ENCODE measurements at places on chromosomes 2 and 18. TPM values are rescaled to one million over a fixed set of nuclear protein-coding genes. Genes with fewer than 3 reads are reported as not detected.
A peak's percentile ranks its signal among the peaks of the same experiment; 100 is the strongest.

Gene MARCO
- not detected for total RNA-seq

Gene NRP2
- total RNA-seq, result 90.3 TPM

Gene CD207
- total RNA-seq, result not detected

Gene C1GALT1C1L
- total RNA-seq, result not detected

Gene SLC4A3
- total RNA-seq, result 10.0 TPM

DNA sequence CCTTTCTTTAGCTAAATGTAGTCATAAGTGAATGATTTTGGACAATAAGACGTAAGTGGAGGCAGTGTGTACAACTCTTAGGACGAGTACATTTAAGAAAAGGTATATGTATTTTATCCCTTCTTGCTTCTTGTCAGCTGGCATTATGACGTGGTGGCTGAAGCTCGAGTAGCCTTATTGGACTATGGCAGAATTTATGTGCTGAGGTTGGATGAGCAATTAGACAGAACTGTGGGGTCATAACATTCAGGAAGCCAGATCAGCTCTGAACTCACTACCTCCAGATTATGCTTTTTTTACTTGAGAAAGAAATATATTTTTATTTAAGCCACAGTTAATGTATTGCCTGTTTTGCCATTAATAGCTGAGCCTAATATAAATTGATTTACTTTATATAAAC, 661.5 kb downstream of the ERBB4 start:
- no peak overlapping the region for H3K27ac ChIP-seq
- H3K4me1 ChIP-seq, result no peaks in the 10 kb centered on the region
- no peaks in the 10 kb centered on the region for H3K36me3 ChIP-seq
- no peak overlapping the region for H3K4me3 ChIP-seq
- no peaks in the 10 kb centered on the region for H3K27me3 ChIP-seq

DNA sequence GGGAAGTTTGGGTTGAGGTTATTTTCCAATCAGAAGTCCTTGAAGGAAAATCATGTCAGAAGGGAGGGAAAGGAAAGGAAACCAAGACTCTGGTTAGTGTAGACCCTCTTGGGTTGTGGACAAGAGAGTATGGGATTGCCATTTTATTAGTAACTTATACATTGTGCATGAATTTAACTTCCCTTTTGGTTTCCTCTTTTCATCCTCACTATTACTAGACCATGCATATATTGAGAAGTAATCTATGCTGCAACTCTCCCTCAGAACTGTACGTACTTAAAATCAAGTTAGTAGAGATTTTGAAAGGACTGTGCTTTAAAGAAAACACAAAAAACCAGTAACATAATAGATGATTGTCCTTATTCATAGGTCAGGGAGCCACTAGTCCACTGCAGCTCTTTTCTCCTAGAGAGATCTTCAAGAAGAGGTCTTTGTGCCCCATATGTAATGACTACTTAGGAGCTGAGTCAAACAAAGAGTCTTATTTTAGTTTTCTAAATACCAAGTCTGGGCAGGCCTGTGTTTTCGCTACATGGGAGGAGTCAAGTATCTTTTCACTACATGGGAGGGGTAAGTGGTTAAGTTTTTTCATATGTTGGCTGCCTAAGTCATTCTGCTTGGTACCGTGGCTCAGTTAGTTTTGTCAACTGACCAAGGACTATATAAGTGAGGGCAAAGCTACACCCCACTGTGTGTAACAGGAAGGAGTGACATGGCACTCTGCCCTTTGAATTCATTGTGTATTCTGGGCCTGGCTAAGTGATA, 25.2 kb upstream of the FAM117B start:
- H3K27ac ChIP-seq, result peak overlapping the region; percentile 1
- peaks cover 18% of the 10 kb centered on the region for H3K4me1 ChIP-seq
- H3K4me3 ChIP-seq, result peak overlapping the region; percentile 24
- no peak for DNase-seq
- no peaks in the 10 kb centered on the region for H3K27me3 ChIP-seq

- no peak overlapping the region for H3K4me3 ChIP-seq
- no peak overlapping the region for H3K27ac ChIP-seq
- peaks cover 14% of the 10 kb centered on the region for H3K36me3 ChIP-seq
Observed at GRCh38 chr18:12479536-12479935, 71.8 kb downstream of the PRELID3A start.

- H3K4me1 ChIP-seq, result no peaks in the 10 kb centered on the region
- peaks cover 7% of the 10 kb centered on the region for H3K27me3 ChIP-seq
- H3K4me3 ChIP-seq, result peak overlapping the region; percentile 11
- DNase-seq, result no peak
- H3K36me3 ChIP-seq, result no peaks in the 10 kb centered on the region
- H3K27ac ChIP-seq, result no peak overlapping the region
Observed at GRCh38 chr2:242011516-242011915, 142.0 kb downstream of the RTP5 start.

DNA sequence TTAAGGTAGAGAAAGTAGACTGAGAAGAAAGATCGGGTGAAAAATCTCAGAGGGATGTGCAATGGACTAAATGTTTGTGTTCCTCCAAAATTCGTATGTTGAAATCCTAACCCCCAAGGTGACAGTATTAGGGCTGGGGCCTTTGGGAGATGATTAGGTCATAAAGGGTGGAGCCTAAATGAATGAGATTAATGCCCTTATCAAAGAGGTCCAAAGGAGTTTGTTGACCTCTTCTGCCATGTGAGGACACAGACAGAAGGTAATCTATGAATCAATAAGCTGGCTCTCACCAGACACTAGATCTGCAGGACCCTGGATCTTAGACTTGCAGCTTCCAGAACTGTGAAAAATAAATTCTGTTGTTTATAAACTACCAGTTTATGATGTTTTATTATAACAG, 2.7 kb upstream of the NMI start:
- peaks cover 9% of the 10 kb centered on the region for H3K27me3 ChIP-seq
- peaks cover 9% of the 10 kb centered on the region for H3K4me1 ChIP-seq
- no peaks in the 10 kb centered on the region for H3K36me3 ChIP-seq
- H3K4me3 ChIP-seq, result no peak overlapping the region
- H3K27ac ChIP-seq, result no peak overlapping the region

- no peaks in the 10 kb centered on the region for H3K27me3 ChIP-seq
- peaks cover 4% of the 10 kb centered on the region for H3K4me1 ChIP-seq
- H3K27ac ChIP-seq, result no peak overlapping the region
- DNase-seq, result no peak
- H3K4me3 ChIP-seq, result no peak overlapping the region
Observed at GRCh38 chr2:221420245-221420644, 151.9 kb downstream of the EPHA4 start.

GRCh38 chr2:18214936-18215335, 336.5 kb downstream of the KCNS3 start:
- H3K36me3 ChIP-seq, result no peaks in the 10 kb centered on the region
- no peaks in the 10 kb centered on the region for H3K4me1 ChIP-seq
- H3K4me3 ChIP-seq, result no peak overlapping the region
- H3K27ac ChIP-seq, result no peak overlapping the region
- H3K27me3 ChIP-seq, result peaks cover 32% of the 10 kb centered on the region
- DNase-seq, result no peak

DNA sequence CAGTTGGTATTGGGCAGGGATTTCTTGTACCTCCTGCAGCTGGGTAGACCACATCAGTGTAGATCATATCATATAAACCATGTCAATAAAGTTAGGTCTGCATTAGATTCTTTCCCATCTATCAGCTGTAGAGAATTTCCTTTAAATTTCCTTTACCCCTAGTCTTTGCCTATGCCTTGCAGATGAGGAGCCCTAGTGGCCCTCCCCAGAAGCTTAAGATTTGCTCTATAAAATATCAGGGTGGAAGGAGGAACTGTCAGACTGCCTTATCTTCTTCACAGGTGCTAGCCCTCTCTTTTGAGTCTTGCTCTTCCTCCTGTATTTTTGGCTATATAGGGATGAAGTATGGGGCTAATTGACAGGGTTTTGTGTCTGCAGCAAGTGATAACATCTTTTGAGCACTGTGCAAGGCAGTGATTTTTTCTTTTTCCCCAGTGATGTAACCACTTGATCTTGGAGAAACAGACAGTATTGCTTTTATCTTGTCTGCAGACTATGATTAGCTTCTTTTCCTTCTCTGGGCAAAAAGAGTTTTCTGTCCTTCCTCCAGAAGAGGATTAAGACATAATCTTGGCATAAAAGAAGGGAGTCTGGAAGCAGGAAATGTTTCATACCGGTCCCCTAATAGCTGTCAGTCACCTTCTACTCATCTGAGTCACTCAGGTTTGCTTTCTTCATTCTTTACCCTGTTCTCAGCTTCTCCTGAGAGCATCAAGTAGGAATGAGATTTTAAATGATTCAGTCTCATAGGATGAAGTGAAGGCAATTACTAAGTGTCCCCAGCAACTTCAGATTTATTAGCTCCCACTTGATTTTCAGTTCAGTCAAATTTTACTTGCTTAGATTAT, 286.4 kb downstream of the CDH19 start:
- H3K4me1 ChIP-seq, result no peaks in the 10 kb centered on the region
- no peaks in the 10 kb centered on the region for H3K27me3 ChIP-seq
- no peak overlapping the region for H3K4me3 ChIP-seq

- peak; percentile 31 for DNase-seq
- H3K27ac ChIP-seq, result no peak overlapping the region
- no peaks in the 10 kb centered on the region for H3K4me1 ChIP-seq
- H3K4me3 ChIP-seq, result no peak overlapping the region
Observed at GRCh38 chr18:13558124-13558523, 168.2 kb downstream of the FAM210A start.
